ENCODE measurements at places on chromosomes 7 and 10.

DNA sequence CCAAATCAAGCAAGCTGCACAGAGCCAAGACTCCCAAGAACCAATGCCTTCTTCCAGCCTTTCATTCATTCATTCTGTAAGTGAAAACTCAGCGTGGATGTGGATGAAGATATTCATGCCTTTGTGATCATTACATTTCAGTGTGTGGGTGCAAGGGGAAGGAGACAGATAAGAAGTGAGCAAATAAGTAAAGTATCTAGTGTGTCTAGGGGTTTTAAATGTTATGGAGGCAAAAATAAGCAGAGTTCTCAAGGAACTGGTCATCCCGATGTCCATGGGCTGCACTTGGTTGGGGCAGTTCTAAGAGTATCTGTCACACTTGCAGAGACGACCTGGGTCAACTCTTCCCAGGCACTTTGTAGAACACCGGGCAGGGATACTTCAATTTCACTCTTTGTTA, 149.1 kb downstream of the KIAA1217 start:
- no peak for DNase-seq

DNA sequence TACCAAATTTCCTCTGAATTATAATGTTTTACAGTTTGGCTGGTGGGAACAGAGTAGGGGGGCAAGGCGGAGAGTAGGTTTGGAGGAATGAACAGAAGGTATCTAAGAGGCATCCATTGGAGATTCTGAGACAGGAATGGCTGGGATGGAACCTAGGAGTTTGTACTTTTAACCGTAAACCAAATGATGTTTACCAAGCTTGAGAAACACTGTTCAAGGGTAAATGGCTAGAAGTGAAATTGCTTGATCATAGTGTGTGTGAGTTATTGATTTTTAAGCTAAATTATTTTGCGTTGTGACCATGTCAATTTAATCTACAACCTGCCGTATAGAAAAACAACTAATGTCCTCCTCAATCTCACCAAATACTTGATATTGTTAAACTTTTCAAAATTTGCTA, 306.4 kb upstream of the PHYHIPL start:
- no peak for DNase-seq

- DNase-seq, result no peak
Measured at GRCh38 chr7:27464970-27465369, 197.7 kb downstream of the HIBADH start.

DNA sequence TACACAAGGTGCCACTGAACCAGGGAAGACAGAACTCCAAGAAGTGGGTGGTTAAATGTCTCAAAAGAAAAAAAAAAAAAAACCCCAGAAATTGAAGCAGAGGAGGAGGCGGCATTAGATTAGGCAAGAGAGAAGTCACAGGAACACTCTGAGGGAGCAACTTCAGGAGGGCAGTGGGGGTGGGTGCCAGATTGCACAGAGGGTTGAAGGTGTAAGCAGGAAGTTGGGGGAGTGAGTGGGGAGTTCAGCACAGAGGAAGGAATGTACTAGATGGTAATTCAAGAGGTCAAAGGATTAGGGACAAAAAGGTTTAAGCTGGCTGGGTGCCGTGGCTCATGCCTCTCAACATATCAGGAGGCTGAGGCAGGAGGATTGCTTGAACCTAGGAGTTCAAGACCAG, 110.0 kb upstream of the PDLIM1 start:
- no peak for DNase-seq

GRCh38 chr10:79128923-79129305, 60.1 kb downstream of the ZMIZ1 start:
- DNase-seq, result no peak

DNA sequence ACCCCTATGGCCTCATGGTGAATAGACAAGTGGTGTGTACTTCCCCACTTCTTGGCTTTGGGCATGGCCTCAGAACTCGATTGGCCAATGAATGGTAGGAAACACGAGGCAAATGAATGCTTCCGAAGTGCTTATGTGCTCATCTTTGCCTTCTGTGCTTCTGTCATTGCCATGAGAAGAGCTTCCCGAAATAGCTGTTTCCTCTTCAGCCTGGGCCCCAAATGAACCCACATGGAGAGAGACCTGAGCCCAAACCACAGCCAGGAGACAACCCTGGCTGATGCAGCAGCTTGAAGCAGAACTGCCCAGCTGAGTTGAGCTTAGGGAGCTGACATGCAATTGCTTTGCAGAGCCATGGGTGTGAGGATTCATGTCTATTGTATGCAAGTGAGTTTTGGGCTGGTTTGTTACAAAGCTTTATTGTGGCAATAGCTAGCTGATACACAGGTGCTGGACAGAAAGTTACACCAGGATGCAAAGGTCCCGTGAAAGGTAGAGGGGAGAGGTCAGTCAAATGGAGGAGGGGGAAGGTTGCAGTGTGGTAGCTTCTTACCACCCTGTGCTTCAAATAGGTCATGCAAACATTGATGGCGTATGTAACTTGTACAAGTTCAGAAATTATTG, 328.2 kb downstream of the PLXNA4 start:
- DNase-seq, result no peak

DNA sequence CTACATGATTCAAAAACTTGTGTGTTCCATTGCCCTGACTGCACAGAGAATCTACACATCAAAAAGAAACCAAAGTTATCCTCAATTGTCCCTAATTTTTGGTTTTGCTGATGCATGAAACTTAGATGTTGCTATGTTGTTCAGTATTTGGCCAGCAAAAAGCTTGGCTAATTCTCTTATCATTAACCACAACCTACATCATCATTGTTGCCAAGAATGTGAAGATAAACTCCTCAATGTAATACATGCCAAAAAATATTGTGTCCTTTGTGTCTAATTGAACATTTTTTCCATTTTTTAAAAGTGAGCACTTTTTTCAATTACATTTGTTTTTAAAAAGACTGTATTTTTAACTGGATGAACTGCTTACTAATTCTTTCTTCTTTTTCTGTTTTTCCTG, 268.0 kb upstream of the SEMA3D start:
- DNase-seq, result no peak

GRCh38 chr7:18940593-18941134, 176.8 kb downstream of the TWIST1 start:
- no peak for DNase-seq

GRCh38 chr10:101441541-101442455, 87.8 kb downstream of the BTRC start:
- DNase-seq, result peak; percentile 59

GRCh38 chr10:121062115-121062514, 211.0 kb downstream of the WDR11 start:
- DNase-seq, result no peak
